GM12891 (cell line): ENCODE measurements at places on chromosomes 4 and X.

DNA sequence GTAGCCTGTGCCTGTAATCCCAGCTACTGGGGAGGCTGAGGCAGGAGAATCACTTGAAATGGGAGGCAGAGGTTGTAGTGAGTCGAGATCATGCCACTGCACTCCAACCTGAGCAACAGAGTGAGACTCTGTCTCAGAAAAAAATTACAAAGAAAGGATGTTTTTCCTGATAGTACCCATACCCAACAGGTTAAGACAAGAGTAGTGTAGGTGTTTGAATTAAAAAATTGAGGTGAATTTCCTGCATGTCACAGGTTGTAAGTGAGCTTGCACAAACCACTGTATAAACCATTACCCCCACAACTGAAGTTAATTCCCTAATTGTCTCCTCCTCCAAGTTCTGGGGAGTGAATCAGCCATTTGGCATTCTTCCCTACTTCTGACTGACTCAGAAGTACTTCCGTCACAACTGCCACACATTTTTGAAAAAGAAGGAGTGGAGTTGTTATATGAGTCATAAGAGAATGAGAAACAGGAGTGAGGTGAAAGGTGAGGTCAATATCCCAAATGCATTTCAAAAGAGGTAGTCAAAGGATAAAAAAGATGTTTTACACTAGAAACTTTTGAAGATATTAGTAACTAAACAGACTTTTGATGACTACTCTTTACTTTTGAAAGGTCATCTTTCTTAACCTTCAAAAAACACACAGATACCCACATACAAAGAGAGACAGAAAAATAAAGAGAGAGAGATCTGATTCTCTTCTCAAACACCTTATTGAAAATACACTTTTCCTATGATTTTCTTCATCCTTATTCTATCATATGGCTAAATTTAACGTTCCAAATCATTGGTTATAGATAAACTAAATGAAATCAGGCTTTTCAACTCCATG lies 134.5 kb downstream of the BTC start:
- no peak for DNase-seq

DNA sequence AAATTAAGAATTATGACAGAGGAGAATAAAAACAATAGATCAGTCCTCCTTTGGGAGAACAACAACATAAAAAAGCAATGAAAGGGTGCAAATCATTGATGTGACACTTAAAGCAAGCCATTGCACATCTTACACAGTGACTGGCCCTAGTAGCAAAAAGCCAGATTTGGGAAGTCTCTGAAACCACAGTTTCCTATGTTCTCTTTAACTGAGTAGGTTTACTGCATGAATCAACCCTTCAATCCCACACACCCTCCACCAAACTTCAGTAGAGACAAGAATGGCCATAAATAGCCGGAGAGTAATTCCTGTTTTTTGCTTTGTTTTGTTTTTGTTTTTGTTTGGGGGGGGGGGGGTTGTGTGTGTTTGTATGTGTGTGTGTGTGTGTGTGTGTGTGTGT lies 180.8 kb downstream of the VEGFC start:
- DNase-seq: no peak

DNA sequence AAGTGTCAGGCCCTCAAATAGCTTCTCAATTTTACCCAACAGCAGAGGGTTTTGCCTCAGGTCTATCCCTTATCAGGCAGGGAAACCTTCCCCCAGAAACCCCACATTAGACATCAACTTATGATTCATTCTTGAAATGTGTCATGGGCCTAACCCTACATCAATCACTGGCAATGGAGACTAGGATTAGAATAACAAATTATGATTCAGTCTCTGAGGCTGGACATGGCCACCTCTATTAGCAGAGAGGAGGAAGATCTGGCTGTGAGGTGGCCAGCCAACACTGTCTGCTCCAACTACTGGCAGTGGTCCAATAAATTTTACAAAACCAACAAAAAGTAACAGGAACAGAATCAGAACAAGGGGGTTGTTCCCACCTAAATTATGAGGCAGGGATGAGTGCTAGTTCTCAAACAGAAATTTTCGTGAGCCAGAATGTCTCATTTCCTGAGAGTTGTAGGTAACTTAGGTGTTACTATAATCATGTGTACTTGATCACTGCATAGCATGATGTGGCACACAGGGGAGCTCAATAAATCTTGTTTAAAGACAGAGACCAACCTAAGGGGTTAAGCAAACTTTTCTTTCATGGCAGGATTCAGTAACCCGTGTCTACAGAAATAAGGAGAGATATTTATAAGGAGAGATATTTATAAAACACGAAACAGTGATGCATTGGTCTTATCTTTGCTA lies 126.8 kb downstream of the NFKB1 start:
- no peak for DNase-seq

DNA sequence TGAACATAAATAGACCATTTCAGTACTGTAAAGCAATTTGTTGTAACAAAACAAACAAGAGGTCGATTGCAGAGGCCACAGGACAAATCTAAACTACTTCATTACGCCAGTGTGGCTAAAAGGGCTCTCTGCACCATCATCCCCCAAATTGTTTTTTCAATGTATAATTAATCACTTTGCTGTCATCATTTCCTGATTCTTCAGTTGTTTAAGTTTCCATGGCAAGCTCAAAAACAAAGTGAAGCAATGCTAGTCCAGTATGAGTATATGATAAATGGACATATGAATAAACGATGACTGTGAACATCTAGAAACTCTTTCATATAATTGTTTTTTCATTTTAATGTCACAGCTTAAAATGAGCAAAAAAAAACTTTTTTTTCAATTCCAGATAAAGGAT lies 235.4 kb upstream of the FGF13 start:
- DNase-seq: no peak

- DNase-seq: no peak
These were observed 45.9 kb upstream of the GPRIN3 start for GRCh38 chr4:89353514-89353913.

DNA sequence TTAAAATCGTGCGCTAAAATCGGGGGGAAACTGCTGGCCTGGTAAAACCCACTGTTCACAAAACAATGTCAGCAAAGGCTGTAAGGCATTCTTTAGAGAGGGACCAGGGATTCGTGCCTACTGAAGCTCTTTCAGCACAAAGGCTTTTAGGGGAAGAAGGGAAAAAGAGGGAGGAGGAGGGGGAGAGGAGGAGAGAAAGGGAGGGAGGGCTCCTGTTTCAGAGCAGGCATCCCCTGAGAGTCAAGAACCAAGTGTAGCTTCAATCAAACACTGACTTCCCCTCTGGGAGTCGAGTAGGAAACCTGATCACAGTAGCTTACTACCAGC lies 9.5 kb downstream of the BCOR start:
- no peak for DNase-seq

DNA sequence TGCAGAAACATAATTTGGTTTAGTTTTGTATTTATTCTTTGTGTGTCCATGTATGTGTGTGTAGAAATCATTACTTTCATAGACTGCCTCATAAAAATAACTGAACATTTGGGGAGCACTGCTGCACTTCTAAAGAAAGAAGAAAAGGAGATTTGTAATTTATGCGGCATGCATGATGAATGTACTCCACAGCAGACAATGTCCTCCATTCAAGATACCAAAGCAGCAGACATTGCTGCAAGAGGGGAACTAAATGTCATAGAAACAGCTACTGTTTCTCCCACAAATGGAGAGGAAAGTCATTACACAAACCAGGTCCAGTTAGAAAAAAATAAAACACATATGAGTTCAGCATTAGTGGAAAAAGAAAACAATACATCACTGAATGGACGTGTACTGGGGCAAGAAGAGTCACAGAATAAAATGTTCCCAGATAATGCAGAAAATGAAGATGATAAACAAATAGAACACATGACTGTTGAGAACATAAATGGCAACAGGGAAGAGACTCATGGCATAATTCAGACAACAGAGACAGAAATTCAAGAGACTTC lies 2.6 kb downstream of the DTHD1 start:
- no peak for DNase-seq

DNA sequence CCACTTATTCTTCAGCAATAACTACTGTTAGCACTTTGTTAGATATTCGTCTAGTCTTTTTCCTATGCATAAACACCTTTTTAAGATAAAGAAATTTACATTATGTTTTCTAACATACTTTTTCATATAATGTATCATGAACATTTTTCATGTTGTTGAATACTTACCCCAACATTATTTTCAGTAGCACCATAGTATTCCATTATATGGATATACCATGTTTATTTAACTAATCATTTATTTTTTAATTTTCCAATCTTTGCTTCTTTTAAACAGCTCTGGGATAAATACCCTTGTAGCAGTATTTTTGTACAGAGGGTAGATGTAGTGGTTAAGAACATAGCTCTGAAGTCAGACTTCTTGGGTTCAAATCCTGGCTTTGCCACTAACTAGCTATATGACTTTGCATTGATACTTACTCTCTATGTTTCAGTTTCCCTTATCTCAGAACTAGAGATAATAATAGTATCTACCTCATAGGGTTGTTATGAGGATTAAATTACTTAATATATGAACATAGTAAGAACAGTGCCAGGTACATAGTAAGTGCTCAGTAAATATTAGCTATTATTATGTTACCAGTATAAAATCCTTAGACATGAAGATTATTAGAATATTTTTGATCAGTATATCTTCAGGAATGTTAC lies 11.3 kb downstream of the EXOC1 start:
- DNase-seq: no peak

- no peak for DNase-seq
These were observed 57.6 kb downstream of the TNIP2 start for GRCh38 chr4:2698504-2698903.

- DNase-seq: no peak
These were observed 314 bp downstream of the EPHA5 start for GRCh38 chr4:65670020-65670330.

DNA sequence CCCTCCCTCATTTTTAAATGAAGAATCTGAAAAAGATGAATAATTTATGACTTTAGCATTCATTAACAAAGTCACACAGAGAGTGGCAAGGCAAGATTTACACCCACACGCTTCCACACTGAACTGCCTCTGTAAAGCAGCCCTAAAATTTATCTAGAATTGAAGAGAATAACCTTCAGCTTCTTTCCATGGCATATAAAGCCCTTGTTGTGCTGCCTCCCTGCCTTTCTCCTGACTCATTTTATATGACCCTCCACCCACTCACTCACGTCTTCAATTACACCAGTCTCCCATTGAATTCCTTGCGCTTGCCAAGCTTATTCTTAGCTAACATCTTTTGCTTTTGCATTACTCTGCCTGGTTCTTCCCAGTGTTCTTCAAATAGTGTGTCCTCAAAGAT lies 2649.3 kb downstream of the PCDH7 start:
- no peak for DNase-seq

GRCh38 chrX:136269921-136270320 lies 18.7 kb upstream of the MAP7D3 start:
- no peak for DNase-seq

DNA sequence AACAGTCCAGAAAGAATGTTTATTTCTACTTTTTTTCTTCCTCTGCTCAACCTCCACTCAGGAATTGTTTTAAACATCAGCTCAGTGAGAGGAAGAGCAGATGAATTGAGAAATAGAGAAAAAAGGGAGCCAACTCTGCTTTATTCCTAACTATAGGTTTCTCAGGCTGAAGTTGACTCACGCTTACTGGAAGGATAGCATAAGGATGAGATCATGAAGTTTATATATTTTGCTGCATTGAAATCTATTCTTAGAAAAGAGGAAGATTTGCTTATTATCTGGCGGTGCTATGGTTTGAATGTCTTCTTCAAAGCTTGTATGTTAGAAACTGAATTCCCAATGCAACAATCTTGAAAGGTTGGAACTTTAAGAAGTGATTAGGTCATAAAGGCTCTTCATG lies 1673.4 kb upstream of the PCDH7 start:
- no peak for DNase-seq

- no peak for DNase-seq
These were observed 75.6 kb downstream of the FHIP1A start for GRCh38 chr4:151484396-151485102.

DNA sequence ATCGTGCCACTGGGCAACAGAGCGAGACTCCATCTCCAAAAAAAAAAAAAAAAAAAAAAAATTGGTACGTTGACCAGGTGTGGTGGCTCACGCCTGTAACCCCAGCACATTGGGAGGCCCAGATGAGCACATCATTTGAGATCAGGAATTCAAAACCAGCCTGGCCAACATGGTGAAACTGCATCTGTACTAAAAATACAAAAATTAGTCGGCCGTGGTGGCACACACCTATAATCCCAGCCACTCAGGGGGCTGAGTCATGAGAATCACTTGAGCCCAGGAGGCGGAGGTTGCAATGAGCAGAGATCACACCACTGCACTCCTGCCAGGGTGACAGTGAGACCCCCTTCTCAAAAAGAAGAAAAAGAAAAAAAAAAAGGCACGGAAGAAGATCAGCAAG lies 24.5 kb downstream of the RBMX start:
- DNase-seq: no peak

DNA sequence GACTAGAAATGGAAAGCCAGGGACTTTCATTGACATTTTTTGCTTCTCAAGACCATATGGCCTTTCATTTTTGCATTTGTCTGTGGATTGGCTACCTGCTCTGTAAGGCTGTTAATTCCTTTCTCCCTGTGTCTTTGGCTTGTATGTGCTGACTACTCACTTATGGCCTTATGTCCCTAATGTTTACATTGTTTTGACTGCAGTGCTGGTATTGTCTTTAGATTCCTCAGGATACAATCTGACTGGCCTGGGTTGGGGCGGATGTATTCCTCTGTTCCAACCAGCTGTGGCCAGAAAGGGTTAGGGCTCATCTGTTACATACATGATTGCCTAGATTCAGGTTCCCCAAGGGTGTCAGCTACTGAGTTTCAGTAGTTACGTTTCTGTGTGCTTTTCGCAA lies 108.1 kb downstream of the RAPGEF2 start:
- no peak for DNase-seq

DNA sequence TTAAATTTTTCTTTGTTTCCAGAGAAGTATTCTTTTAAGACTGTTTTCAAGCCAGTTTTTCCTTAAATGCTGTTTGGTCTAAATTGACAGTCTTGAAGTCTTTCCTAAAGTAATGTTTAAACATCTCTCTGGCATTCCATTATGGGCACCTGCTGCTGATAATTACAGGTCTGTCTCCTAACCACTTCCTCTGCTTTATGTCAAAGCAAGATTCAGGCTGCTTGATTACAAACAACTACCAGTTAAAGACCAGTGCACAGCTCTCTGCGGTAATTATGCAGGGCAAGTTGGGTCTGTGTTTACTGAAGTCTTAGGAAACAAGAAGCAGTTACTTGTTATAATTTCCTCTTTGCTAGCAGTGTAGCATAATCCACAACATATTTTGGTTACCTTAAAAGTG lies 17.6 kb downstream of the UNC5C start:
- no peak for DNase-seq

- no peak for DNase-seq
These were observed 156.6 kb downstream of the GATB start for GRCh38 chr4:151604238-151604637.

GRCh38 chr4:125359363-125359762 lies 44.6 kb downstream of the FAT4 start:
- DNase-seq: no peak

- no peak for DNase-seq
These were observed 11.5 kb downstream of the PRPS2 start for GRCh38 chrX:12802741-12803140.
